ENCODE measurements at places on chromosomes 5 and 9. TPM values are rescaled to one million over a fixed set of nuclear protein-coding genes. Genes with fewer than 3 reads are reported as not detected.

DNA sequence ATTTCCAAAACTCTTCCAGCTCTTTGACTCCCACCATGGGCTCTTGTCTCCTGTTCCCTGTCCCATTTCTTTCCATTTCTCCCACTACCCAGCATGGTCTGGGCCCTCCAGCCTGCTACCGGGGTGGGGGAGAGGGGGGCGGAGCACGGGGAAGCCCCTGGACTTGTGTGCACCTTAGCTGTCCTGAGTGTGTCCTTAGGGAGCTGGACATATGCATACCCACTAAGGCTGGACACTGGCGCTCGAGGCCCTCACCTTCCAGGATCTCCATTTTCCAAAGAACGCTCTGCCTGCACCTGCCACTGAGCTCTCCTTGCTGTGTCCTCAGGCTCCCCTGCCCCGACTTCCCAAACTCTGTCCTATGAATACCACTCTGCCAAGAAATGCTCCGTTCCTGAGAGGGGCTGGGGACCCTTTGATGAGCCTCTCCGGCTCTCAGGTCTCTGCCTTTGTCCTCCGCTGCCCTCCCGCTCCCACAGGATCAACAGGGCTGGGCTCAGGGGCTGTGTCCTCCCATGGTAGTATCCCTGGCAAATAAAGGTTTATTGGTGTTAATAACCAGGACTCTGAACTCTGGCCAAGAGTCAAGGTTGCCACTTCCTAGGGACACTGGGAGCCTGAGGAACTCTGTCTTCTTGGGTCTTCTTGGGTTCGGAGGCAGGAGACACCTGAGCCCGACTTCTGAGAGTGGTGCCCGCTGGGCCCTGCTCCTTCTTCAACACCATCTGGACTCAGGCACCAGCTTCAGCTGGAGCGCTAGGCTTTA lies 831 bp upstream of the SHROOM1 start:
- no peak for DNase-seq

DNA sequence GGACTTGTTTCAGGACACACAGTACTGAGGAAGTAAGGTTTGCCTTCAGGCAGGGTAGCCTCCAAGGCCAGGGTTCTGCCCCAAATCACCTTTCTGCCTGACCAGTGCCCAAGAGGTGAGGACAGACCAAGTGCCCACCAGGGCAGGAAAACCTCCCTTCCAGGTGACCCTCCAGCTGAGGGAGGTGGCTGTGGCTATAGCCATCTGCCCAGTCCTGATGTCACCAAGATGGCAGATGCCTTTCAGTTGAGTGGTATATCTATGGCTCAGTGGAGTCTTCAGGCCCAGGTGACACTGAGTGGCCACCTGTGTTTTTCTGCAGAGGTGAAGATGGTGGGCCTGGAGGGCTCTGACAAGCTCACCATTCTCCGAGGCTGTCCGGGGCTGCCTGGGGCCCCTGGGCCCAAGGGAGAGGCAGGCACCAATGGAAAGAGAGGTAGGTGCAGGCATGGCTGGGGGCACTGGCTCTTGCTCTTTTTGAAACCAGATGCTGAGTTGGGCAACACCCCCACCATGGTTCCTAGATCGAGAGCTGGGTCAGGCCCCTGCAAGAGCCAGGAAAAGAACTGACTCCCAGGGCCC lies 1.7 kb downstream of the FCN2 start:
- DNase-seq = peak; percentile 5

DNA sequence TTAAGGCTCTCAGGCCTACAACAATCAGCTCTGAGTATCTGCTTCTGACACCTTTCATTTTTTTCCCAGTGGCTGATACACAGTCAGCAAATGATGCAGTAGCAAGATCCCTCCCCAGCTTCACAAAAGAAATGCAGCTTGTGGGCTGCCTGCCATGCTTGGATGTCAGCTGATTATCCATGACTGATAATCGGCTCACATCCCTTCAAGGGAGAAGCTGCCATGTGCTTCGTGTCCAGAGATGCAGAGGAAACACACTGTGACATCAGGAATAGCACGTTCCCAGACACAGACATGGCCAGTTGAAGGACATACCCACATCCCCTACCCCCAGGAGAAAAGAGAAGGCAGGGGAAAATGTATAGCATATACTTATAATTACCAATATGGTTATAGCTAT lies 27.9 kb downstream of the TMEM215 start:
- DNase-seq = no peak

DNA sequence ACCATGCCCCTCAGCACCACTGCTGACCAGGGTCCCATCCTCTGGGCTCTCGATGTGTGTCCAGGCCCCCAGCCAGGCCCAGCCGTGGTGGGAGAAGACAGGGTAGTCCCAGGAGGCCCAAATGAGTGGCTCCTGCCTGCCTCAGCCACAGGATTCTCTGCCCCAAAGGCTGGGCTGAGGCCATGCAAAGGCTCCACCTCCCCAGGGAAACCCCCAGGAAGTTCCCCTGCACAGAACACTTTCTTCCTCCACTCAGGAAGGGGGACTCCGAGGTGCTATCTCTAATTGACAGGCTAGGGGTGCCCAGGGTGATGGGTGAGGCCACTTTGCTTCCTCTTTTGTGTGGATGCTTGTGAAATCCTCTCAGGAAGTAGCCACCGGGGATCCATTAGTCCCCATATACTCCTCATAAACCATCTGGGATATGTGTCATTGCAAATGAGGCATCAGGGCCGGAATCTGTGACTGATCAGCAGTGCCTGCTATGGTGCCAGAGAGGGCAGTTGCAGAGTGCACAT lies 23.1 kb upstream of the TDRD7 start:
- DNase-seq = no peak

DNA sequence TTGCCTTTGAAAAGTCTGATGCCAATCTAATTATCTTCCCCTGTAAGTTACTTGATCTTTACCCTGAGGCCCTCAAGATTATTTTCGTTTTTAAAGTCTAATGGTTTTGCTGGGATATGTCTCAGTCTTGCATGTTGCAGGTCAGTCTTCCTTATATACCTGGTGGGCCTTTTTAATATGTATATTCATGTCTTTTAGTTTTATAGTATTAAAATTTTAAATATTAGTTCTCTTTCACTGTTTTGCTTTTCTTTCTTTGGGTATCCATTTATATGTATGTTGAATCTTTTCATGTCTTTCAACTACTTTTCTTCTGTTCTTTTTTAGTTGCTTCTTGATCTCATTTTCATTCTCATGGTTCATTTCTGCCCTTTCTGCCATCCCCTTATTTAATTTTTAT lies 68.9 kb downstream of the HSD17B4 start:
- no peak for DNase-seq

GRCh38 chr5:103569313-103570060 lies 6.9 kb upstream of the NUDT12 start:
- no peak for DNase-seq

- no peak for DNase-seq
These were observed 39.1 kb downstream of the DENND4C start for GRCh38 chr9:19269582-19269981.

- DNase-seq = peak; percentile 41
These were observed 99.9 kb downstream of the GTF3C4 start for GRCh38 chr9:132769906-132770769.

- no peak for DNase-seq
These were observed 50.0 kb downstream of the CRB2 start for GRCh38 chr9:123406016-123406415.

DNA sequence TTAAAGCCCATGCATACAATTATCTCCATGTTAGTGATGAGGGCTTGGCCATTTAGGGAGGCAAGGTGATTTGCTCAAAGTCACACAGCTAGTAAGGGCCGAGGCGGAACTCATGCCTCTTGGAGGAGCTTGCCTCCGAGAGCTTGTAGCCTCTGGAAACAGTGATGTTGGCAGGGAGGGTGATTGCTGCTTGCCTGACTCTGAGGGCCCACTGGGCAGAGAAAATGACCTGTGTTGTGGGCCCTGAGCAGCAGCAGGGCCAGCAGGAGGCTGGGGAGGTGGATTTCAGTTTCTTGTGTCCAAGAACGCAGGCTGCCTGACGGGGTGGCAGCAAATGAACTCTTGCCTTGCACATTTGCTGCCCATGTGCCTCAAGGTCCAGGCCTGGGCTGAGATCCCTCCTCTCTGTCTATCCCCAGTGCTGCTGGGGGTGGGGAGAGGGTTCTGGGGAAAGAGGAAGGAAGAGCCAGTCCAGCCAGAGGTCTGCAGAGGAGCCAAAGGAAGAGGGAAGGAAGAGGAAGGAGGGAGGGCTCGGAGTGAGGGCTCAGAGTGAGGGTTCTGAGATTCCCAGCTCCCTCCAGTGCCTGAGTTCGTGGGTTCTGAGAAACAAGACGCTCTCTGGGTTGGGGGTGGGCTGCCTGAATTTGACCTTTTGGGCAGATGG lies 16.2 kb upstream of the PTGS1 start:
- DNase-seq = no peak

DNA sequence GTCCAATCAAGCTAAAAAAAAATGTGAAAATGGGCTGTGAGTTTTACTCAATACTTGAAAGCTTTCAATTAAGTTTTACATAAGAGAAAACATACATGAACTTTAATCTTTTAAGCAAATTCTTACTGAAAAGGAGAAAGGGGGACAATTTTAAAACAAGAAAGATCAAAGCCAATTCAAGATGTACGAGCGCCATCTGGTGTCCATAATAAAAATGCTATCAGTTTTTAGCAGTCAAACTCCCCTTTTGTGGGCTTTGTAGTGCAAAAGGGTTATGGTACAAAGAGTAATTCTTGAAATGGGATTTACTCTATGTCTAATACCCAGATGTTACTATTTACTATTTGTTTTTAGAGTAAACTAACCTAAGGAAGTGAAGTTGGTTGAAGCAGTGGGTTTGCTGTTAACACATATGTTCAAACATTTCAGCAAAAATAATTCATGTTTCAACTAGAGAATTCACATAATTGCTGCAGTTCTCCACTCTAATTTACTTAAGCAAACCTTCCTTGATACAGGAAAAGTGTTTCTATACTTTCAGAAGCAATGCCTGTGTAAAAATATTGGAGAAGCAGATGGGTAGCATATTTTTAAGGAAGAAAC lies 228.2 kb upstream of the TYRP1 start:
- DNase-seq = no peak

DNA sequence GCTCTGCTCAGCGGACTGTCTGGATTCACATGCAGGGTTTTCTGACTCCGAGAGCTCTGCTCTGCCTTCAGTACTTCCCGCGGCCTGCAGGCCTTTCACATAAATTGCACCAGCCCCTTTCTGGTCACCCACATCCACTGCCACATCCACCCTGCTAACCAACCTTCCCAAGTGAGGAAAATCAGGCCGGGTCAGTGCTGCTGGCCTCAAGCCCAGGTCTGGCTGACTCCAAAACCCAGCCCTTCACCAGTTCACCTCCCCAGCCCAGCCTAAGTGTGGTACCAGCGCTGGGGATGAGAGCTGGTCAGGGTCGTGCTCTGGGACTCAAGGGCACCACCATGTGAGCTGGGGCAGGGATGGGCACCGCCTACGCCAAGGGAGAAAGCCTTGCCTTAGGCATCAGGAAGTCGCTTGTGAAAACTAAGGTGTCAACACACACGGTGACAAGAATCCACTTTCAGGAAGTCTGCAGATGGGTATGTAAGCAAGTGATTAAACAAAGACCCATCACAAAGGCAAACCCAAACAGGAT lies 12.3 kb downstream of the LMAN2 start:
- no peak for DNase-seq

- DNase-seq = no peak
These were observed 271.6 kb downstream of the PLK2 start for GRCh38 chr5:58188262-58188651.

DNA sequence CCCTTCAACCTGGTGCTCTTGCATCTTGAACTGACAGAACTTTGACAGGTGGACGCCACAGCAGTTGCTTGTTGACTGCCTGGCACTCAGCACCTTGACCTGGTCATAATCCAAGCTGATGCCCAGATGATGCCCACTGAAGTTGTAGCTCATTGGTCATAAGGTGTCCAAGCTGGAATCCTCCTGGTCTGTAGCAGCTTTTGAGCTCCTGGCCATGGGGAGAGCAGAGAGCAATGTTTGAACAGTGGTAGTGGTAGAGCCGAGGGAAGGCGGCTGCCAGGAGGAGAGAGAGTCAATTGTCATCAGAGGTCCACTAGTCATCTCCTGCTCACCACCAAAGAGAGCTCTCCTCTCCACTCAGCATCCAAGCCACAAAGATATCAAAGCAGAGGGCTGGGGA lies 23.3 kb downstream of the CSF2 start:
- DNase-seq = no peak

DNA sequence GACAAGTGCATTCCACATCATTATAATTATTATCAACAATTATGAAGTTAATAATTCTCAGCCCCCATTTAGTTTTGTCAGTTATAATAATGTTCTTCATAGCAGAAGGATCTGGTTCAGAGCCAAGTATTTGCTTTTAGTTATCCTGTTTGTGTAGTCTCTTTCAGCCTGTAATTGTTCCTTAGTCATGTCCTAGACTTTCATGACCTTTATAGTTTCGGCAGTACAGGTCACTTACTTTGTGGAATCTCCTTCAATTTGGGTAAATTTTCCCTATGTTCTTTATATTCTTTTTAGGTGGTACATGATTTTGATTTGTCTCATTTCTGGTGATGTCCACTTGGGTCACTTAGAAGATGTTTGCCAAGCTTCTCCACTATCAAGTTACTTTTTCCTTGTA lies 34.3 kb downstream of the UBE2R2 start:
- DNase-seq = no peak

DNA sequence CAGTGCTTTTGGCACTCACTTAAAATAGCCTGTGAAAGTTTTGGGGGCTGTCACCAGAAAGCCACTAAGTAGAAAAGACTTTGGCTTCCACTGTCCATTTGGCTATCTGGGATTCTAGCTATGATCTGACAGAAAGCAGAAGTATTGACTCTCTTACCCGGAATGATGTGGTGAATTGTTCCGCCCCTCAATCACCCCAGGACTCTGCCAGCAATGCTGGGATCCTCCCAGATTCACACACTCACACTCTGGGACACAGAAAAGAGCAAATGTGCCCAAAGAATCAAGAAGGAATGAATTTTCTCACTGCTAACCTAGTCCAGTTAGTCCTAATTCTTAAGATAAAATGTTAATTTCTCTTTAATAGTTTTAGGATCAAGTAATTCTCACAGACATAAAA lies 576.9 kb downstream of the BNC2 start:
- DNase-seq = no peak

GRCh38 chr5:97501286-97501964 lies 318.4 kb upstream of the RIOK2 start:
- DNase-seq = no peak

DNA sequence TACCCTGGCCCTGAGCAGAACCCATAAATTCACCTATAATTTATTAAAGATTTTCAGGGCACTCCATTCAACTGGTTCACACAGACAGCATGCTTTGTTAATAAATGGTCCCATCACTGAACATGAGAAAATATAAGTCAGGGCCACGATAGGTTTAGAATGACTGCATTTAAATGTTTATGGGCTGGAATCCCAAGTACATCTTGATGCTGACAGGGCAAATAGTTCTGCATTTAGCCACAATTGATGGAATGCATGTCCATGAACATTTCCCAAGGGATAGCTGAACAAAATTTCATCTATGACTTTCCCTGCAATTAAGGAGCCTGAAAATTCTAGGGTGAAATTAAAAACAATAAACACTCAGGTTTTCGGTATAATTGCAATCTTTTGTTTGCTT lies 124.5 kb downstream of the CAAP1 start:
- DNase-seq = no peak

DNA sequence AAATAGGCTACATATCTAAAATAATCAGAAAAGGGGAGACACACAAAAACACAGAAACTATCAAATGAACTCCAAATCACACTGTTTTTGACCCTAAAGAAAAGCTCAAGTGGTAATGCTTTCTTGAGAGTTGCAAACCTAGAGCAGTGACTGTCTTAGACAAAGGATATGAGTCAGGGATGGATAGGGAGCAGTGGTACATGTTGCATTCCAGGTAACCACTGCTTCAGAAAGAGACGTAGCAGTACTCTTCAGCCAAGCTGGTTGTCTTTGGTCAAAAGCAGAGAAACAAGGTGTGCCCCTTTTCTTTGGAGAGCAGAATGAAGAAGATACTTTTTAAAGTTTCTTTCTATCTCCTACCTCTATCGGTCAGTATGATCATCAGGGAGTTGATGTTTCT lies 1003.6 kb downstream of the CDH9 start:
- no peak for DNase-seq

RELL2 gene
- total RNA-seq = 4.3 TPM

Measured in breast epithelium (tissue), 4 donors.